ENCODE measurements at places on chromosomes 12 and 14. TPM values are rescaled to one million over a fixed set of nuclear protein-coding genes. Genes with fewer than 3 reads are reported as not detected.

Gene PRKAB1
- total RNA-seq: 12.7 TPM

Gene PIANP
- 0.10 TPM for total RNA-seq

DNA sequence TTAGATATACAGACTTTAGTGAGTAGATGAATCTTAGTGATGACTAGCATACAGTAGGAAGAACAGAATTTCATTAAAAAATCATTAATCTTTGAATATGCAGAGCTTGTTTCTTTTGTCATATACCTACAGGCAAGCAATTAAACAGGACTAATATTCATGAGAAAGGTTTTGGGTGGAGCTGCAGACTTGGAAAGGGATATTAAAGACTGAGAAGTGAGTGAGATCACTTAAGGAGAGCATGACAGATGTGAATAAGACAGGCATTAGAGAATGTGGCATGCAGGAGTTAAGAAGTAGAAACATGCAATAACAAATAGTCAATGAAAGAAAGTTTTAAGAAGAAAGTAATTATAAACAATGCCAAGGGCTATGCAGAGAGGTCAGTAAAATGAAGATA is 187.7 kb downstream of the TMTC3 start:
- no peak for DNase-seq

DNA sequence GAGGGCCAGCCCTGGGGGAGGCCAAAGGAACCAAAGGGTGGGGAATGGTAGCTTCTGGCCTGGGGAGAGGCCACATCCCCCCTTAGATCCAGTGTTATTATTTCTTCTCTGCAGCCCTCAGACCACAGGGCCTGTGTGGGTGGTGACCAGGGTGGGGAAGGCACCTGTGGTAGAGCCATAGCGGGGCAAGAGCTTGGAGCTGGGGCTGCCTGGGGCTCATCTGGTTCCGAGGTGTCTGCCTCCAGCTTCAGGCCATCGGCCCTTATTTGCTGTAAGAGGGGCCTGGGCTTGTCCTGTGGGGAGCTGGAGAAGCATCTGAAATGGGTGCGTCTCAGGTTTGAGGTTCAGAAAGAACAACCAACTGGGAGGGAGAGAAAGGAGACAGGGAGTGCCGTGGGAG is 2.1 kb upstream of the B3GNT4 start:
- DNase-seq: no peak

GRCh38 chr14:80477388-80478160 is 266.3 kb upstream of the DIO2 start:
- no peak for DNase-seq

DNA sequence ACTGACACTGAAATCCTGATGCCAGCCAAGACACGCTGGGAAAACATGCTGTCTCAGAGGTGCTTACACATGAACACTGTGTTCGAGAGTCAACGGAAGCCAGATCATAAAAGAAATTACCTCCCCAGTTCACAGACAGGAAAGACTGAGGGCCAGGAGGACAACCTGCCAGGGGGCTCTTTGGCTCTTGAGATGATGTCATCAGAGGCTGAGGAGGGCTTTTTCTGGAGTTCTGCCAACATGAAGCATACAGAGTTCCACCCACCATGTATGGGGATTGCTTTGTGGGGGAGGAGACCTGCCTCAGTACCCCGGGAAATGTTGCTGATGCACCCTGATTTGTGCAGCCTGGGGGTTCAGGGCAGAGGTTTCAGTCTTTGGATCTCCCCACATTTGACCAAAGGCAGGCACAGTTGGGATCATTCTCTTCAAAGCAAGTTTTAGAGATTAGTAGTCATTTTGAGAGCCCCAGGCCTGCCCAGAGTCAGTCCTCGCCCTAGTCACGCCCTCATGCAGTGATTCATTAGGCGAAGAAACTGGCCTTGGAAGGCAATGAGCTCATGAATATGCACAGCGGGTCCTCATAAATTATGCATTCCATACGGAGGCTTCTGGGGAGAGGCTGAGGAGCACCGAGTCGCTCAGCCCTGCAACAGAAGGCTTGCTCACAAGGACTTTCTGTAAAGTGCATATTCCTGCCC is 34.9 kb upstream of the EML1 start:
- peak; percentile 91 for DNase-seq

- no peak for DNase-seq
These were observed 445.2 kb downstream of the NAV3 start for GRCh38 chr12:78275886-78276285.

Measured in skin of body (tissue), 3 donors.